ENCODE measurements at places on chromosomes 3 and 15. TPM values are rescaled to one million over a fixed set of nuclear protein-coding genes. Genes with fewer than 3 reads are reported as not detected.

The PRTG gene
- not detected for total RNA-seq

The TSPAN3 gene
- 205 TPM for total RNA-seq

GRCh38 chr3:16402451-16402850, 111.0 kb downstream of the RFTN1 start:
- no peak for DNase-seq

- no peak for DNase-seq
Measured at GRCh38 chr3:110343376-110343775, 728.2 kb upstream of the NECTIN3 start.

- DNase-seq, result peak; percentile 69
Measured at GRCh38 chr3:76024640-76025039, 239.3 kb upstream of the ZNF717 start.
